ENCODE measurements at places on chromosomes 1 and 21. TPM values are rescaled to one million over a fixed set of nuclear protein-coding genes. Genes with fewer than 3 reads are reported as not detected.

DNA sequence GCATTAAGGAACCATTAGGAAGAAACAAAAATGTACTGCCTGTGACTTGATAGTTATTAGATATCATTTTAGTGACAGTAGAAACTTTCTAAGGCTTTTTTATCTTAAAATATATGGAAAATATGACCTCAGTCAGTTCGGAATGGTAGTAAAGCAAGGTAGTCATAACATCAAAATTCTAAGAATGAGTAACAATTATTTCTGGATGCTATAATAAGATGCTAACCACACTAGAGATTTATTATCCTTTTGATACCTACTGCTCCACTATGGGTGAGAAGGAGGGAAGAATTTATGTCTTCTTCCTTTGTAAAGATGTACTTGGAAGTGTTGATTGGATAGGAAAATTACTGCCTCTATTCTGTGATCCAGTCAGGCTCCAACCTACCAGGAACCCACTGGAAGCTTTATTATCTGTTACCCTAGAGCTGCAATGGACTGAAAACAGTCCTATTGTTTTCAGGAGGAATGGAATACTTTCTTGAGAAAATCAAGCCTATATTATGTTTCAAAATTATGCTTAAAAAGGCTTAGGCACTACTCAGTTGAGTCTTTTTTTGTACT is 8.8 kb downstream of the FMN2 start:
- ATAC-seq = peak; percentile 8

- no peak for ATAC-seq
Measured at GRCh38 chr21:45582128-45582527, 39.9 kb upstream of the SLC19A1 start.

GRCh38 chr1:17066361-17067068 is 12.7 kb upstream of the SDHB start:
- no peak for ATAC-seq

- ATAC-seq = no peak
Measured at GRCh38 chr1:91018006-91018405, 3.8 kb downstream of the ZNF644 start.

- ATAC-seq = peak; percentile 88
Measured at GRCh38 chr21:42467140-42467983, 28.7 kb downstream of the RSPH1 start.

DNA sequence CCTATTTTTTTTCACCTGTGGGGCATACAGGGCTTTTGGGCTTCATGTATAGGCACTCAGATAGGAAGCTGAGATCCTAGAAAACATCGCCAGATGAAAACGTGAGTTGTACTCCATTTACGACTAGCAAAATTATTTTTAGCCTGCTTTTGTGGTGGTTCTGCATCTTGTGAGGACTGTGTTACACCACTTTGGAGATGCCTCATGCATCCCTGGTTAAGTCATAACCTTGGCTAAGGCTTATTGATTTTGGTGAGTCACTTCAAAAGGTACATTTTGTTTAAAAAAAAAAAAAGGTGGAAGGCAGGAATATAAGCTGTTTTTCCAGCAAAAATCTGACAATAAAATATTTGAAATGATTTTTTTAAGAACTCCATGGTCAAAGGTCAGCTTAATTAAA is 101.8 kb upstream of the OLFM3 start:
- ATAC-seq = no peak

LEFTY2 gene
- total RNA-seq = 0.27 TPM

KCNJ15 gene
- total RNA-seq = not detected

KRTAP7-1 gene
- total RNA-seq = not detected

TNFRSF8 gene
- total RNA-seq = 15.5 TPM
